GM18507 (cell line): ENCODE measurements at places on chromosomes 5 and 9.

GRCh38 chr5:93186076-93186682, 394.8 kb downstream of the NR2F1-AS1 start:
- no peak for DNase-seq

DNA sequence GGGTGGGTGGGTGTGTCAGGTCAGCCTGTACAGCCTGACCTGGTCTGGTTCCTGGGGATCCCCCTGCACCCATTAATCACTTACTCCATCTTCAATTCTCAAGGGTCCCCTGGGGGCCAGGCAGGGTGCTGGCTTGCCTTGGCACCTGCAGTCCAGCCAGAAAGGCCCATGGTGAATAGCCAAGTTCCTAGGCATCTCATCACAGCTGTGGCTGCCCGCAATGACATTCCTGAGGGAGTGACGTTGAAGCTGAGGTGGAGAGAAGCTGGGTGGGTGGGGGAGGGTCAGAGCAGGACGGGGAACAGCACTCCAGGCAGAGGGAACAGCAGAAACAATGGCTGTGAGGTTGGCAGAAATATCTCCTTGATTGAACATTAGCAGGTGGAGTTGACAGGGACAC, 10.6 kb downstream of the HMCN2 start:
- DNase-seq, result no peak

- no peak for DNase-seq
Measured at GRCh38 chr9:75200892-75201470, 112.7 kb downstream of the OSTF1 start.

DNA sequence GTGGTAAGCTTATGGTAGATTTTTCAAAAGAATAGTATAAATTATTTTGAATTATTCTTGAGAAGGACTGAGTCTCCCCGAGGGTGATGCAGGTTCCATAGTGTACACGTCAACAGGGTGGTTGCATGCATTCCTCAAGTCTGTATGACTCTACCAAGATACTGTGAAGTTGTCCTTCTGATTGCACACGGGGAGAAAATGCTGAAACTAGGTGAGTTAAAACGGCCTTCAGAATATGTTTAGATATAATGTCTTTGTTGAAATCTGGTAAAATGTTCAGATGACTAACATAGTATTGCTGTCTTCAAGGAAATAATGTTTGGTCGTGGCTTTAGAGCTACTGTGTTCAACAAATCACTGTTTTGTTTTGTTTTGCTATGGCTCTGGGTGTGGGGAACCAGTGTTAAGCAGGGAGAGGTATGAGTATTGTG, 22.4 kb upstream of the TNFAIP8 start:
- DNase-seq, result no peak

DNA sequence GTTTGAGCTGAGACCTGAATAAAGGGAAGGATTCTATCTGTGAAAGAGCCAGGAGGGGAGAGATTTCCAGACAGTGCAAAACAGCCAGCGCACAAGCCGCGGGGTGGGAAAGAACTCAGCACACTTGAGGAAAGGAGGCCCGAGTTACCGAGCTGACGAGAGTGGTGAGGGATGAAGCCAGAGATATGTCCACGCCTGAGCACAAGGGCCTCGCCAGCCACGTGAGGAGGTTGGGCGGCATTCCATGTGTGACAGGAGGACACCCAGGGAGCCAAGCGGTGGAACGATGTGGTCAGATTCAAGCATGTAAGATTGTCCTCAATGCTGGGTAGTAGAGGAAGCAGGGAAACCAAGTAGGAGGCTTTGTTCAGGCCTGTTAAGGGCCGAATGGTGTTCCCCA, 17.0 kb upstream of the SFXN1 start:
- no peak for DNase-seq

DNA sequence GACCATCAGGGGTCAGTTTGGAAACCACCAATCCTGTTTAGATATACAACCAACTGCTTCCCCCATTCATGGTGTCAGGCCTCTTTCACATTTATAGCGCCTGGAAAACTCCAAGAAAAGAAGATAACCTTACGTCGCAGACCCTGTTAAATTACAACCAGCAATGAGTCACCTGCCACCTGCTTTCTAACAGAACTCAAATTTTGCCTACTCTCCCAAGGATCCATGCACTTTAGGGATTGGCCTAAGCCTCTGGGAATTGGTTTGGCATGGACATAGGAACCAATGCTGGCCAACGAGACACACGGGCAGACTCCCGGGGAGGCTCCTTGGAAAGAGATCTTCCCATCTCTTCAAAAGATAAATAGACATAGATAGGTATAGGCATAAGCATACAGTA, 87.0 kb downstream of the FEM1C start:
- no peak for DNase-seq

DNA sequence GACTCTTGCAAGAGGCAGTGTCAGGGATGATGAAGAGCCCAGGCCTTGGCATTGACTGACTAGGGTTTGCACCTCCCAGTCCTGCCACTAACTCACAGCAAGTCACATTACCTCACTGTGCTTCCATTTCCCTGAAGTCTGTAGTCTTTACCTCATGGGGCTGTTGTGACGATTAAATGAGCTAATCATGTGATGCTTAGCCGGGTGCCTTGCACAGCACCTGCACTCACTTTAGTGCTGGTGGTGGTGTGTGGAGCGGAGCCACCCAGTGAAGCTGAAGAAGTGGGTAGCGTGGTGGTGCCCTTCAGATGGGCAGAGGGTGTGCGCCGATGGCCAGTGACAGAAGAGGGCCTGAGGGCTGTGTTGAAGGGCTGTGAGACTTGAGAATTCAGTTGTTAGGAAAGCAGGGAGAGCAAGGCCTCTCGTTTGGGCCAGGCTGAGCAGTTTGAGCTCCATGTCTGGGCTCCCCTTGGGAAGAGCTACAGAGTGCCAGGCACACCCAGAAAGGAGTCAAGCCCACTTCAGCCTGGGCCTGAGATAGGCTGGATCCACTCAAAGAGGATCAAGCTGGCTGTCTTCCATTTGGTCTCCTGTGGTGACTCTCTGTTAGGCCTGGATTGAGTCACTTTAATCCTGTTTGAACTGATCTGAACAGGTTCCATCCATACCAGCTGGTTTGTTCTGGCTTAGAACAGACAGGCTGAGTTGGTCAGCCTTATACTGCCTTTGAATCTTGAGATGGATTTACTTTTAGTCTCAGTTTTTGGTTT, 42.5 kb downstream of the RALGPS1 start:
- no peak for DNase-seq

- no peak for DNase-seq
Measured at GRCh38 chr9:89994988-89995613, 390.3 kb downstream of the GADD45G start.

DNA sequence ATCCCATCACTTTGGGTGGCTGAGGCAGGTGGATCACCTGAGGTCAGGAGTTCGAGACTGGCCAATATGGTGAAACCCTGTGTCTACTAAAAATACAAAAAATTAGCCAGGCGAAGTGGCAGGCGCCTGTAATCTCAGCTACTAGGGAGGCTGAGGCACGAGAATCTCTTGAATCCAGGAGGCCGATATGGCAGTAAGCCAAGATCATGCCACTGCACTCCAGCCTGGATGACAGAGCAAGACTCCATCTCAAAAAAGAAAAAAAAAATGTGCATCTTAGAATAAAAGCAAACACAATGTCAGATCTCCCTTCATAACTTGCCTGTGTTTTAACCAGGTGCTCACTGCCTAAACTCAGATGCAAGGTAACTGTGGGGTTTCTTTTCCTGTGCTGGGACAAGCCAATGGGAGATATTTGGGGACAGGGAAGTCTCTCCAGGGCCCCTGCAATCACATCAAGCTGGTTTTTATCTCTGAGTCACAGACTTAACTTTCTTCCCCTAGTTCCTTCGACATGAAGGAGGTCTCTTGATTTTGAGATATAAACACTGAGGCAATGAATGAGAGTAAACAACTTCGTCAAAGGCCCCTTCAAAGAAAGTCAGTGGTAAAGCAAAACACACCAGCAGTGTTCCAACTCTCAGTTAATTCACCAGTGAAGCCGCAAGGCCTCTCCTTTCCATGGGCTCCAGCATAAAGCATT, 99.1 kb downstream of the SNX18 start:
- no peak for DNase-seq

DNA sequence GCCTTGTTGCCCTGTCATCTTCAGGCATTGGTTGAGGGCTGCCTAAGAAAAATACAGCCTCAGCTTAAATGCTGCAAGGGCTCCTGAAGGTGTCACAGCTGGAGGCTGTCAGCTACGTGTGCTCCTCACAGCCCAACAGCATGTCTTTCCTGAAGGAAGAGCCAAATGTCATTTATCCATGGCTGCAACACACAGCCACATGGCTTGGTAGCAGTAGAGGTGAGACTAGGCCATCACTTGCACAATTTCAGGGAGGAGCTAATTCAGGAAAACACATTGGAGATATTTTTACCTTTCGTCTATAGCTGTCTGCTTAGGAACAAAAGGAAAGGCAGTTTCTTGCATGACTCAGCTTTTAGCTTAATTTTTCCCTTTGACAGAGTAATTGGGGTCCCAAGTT, 260.7 kb downstream of the SYK start:
- no peak for DNase-seq

DNA sequence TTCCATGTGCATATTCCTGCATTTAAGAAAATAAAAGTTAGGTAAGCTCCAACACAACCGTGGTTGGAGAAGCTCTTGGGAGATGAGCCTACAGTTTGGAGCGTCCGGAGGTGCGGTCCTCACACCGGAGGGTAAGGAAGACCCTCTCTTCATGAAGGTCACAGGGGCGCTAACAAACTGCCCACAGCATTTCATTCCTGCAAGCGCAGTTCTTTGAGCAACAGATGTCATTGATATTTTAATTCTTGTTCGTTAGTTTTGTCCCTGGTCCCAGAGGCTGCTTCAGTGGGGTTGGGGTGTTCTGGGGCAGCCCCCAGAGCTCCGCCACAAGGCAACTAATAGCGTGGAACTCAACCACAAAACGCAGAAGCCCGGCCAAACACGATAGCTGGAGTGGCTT, 376.2 kb downstream of the IRX2 start:
- DNase-seq, result no peak

- no peak for DNase-seq
Measured at GRCh38 chr9:137449081-137449844, 8.1 kb upstream of the ENTPD8 start.

DNA sequence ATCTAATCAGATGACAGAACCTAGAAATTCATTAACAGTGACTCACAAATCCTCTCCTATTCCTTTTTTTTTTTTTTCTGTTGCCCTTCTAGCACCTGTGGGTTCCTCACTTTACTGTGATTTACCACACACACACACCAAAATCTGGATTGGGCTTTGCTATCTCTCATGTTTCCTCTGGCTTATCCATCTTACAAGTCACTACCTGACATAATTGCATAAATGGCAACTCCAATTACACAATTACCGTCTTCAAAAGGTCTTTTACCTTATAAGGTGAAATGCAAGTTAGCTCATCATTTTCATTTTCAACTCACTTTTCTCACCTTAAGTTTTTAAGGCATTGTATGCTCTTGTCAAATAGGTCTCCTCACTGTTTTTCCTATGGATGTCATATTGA, 426.3 kb upstream of the MEF2C start:
- DNase-seq, result no peak

DNA sequence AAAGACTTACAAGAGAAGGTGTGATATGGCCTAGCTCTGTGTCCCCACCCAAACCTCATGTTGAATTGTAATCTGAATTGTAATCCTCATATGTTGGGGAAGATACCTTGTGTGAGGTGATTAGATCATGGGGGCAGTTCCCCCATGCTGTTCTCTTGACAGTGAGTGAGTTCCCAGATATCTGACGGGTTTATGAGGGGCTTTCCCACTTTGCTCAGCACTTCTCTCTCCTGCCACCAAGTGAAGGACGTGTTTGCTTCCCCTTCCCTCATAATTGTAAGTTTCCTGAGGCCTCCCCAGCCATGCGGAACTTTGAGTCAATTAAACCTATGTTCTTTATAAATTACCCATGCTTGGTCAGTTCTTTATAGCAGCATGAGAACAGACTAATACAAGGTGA, 49.0 kb downstream of the CDO1 start:
- no peak for DNase-seq

DNA sequence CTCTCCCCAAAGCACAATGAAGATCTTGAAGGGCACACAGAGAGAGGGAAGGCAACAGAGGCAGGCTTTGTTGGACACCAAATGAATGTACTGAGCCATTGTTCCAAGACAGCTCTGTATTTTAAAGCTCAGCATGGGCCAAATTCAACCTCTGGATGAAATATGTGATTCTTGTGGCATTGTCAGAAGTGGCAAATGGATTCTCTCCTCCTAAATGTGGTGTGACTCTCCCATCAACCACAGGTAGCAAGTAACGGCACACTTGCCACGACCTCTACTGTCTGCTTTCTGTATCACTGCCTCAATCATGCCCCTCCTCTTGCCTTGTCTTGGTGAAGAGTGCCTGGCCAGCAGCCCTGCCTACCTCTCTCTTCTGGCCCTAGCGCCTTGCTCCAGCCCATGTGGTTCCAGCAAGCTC, 6.1 kb upstream of the MOB3B start:
- no peak for DNase-seq

- no peak for DNase-seq
Measured at GRCh38 chr5:27947088-27947487, 908.7 kb upstream of the CDH9 start.

- no peak for DNase-seq
Measured at GRCh38 chr9:121185774-121186403, 15.8 kb downstream of the RAB14 start.

DNA sequence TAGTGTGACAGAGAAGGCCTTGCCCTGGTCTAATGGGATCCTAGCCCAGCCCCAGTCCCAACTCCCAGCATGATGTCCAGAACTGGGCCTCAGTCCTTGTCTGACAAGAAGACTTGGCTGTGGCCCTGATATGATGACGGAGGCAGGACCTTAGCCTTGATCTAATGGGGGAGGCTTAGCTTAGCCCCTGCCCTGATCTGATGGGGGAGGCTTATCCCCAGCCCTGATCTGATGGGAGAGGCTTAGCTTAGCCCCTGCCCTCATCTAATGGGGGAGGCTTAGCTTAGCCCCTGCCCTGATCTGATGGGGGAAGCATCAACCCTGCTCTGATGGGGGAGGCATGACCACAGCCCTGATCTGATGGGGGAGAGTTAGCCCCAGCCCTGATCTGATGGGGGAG, 3.7 kb downstream of the PKN3 start:
- no peak for DNase-seq

DNA sequence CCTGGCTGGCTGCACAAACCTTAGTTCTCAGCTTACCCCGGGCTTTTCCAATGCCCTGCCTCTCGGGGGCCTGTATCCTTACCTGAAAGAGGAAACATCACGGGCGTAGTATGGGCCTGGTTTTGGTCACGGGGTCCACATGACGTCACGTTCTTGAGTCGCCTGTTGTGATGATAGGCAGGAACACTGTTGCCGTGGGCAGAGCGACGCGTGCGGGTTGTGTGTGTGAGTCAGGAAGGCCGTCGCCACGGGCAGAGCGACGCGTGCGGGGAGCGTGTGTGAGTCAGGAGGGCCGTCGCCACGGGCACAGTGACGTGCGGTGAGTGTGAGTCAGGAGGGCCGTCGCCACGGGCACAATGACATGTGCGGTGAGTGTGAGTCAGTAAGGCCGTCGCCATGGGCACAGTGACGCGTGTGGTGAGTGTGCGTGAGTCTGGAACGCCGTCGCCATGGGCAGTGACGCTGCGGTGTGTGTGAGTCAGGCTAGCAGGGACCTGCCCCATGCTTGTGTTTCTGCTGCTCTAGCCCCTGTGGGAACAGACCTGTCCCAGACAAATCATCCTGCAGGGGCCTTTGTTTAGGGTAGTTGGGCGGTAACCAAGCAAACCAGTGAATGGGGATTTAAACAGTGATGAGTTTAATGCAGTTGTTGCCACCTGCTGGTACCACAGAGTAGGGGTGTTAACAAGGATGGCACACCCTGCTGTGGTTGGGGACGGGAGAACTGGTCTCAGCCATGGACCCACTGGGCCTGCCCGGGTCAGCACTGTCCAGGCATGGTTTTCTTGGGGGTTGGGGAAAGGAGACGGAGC, 19.8 kb downstream of the TRIP13 start:
- no peak for DNase-seq

- no peak for DNase-seq
Measured at GRCh38 chr9:118522093-118523028, 818.2 kb downstream of the TLR4 start.
